ENCODE measurements at places on chromosomes 11 and 22. TPM values are rescaled to one million over a fixed set of nuclear protein-coding genes. Genes with fewer than 3 reads are reported as not detected.

GRK3 gene
- total RNA-seq: 7.5 TPM

DNA sequence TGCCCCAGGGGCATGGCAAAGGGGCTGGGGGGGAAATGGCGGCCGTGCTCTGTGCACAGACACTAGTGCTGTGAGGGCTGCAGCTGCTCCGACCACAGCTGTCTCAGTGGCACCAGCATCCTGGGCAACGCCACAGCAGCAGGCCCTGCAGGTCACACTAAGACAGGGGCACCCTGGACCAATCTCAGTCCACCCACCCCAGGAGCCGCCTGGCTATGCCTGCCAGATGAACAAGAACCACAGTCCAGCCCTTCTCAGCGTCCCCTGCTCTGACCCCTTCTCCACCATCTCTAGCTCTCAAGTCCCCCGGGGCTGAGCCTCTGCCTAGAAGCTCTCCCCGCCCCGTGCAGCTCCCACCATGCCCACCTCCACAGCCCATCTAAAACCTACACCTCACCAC lies 16.5 kb downstream of the TUBGCP6 start:
- peak; percentile 13 for ATAC-seq

DNA sequence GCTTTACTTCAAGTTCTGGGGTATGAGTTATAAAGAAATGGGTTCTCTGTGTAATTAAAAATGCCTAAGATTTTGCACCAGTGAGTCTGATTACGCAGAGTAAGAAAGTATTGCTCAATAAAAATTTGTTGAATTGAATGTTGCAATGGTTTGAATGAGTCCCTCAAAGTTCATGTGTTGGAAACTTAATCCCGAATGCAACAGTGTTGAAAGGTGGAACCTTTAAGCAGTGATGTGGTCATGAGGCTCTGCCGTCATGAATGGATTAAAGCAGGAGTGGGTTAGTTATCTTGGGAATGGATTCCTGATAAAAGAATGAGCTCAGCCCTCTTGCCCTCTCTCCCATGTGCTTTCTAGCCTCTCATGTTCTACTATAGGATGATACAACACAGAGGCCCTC lies 52.6 kb upstream of the SESN3 start:
- peak; percentile 78 for ATAC-seq

GRCh38 chr11:33545931-33546330 lies 154.7 kb downstream of the C11orf91 start:
- ATAC-seq: no peak

TBX10 gene
- not detected for total RNA-seq

GRCh38 chr11:132872211-132872610 lies 660.1 kb downstream of the OPCML start:
- no peak for ATAC-seq

MPEG1 gene
- total RNA-seq: 1.8 TPM

DNA sequence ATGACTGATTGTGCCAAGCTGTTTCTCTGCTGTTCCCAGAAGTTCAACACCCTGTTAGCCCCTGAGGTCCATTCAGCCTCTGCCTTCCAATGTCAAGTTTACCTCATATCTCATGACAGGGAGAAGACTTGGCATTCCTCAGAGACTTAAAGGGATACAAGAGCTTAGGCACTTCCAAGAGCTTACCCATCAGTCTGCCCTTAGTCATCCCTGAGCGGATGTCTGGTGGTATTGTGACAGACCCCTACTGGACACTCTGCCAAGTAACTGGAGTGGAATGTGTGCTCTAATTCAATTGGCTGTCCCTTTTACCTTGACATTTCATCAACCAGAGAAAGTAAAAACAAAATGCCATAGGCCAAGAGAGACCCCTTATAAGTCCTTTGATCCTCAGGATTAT lies 151.5 kb downstream of the AASDHPPT start:
- no peak for ATAC-seq

- ATAC-seq: no peak
These were observed 145.5 kb downstream of the ST3GAL4 start for GRCh38 chr11:126500981-126501380.

POU2AF3 gene
- 3.8 TPM for total RNA-seq

BATF2 gene
- total RNA-seq: not detected
